Astrocyte (in vitro differentiated cells and primary cell): ENCODE measurements at places on chromosomes 6 and 20.

GRCh38 chr6:161694995-161695394 is 421.1 kb upstream of the AGPAT4 start:
- peak; percentile 5 for DNase-seq

- peak; percentile 35 for DNase-seq
Observed at GRCh38 chr20:9172851-9173250, 104.0 kb downstream of the PLCB4 start.

GRCh38 chr20:50172347-50173013 is 18.1 kb upstream of the CEBPB start:
- peak; percentile 55 for DNase-seq

DNA sequence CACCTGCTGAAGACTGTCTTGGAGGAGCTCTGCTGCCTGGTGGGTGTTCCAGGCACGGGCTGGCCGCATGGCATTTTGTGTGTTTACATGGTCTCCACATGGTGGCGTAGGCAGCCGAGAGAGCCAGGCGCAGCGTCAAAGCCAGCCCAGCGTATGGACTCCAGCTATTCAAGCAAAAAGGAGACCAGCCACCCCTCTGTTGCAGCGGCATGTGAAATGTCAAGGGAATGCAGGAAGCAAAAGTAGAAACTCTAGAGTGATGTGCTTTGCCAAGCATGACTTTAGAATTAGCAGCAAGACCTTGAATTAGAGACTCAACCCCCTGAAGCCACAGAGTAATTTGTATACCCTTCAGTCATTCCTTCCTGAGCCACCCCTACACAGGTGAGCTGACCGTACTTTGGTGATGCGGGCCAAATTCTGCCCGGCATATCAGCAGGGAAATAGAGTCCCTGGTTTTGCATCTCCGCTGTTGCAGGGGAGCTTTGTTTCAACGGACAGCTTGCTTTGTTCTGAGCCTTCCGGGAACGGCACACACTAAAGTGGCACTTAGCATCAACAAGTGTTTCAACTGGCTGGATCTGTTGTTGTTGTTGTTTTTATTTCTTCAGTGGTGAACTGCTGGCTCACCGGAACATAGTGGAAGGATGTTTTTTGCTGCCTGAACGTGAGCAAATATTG is 48.5 kb downstream of the FNDC1 start:
- peak; percentile 40 for DNase-seq

GRCh38 chr6:39075010-39075686 is 26.6 kb downstream of the GLP1R start:
- no peak for DNase-seq

DNA sequence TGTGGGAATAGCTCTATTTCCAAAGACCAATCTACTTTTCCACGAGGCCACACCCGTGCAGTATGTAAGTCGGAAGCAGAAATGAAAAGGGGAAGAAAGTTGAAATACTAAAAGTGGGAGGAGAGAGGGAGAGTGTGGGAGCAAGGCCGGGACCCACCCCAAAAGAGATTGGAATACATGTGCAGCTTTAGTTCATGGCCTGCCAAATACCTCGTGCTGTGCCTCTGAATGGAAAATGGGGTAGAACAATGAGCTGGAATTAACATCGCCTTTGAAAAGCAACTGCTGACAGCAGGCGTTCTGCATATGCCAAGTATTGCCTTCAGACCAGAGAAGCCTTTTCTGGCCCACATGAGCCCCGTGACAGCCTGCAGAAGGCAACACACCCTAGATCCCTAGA is 155.6 kb downstream of the CD83 start:
- no peak for DNase-seq

GRCh38 chr20:24488800-24489175 is 19.4 kb downstream of the SYNDIG1 start:
- no peak for DNase-seq

- no peak for DNase-seq
Observed at GRCh38 chr6:170063851-170064602, 226.9 kb downstream of the DLL1 start.

DNA sequence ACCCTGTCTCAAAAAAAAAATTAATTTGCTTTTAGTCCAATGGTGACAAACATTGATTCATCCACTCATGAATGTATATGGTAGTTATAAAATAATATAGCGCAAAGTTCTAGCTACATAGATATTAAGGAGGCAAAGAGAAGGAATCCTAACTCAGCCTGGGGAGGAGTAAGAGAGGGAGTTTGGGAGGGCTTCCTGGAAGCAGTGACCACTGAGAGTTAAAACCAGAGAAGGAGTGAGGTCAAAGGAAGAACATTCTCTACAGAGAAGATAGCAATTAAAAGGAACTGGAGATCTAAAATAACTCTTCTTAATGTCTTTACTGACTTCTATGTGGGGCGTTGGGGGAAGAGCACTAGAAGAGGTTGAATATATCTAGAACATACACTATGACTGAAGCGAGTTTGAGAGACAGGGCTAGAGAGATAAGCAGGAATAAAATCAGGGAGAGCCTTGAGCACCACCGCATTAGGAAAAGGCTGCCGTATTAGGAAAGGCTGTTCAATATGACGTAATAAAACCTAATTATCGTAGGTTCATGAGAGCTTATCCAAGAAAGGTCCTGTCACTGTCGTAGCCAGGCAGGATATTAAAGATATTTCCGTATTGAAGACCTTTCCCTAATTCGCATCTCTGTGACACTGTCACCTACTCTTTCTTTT is 81.8 kb upstream of the CNKSR3 start:
- DNase-seq = no peak

- peak; percentile 11 for DNase-seq
Observed at GRCh38 chr6:122005661-122006060, 393.8 kb upstream of the HSF2 start.

- no peak for DNase-seq
Observed at GRCh38 chr6:2063547-2063946, 181.9 kb downstream of the GMDS start.

DNA sequence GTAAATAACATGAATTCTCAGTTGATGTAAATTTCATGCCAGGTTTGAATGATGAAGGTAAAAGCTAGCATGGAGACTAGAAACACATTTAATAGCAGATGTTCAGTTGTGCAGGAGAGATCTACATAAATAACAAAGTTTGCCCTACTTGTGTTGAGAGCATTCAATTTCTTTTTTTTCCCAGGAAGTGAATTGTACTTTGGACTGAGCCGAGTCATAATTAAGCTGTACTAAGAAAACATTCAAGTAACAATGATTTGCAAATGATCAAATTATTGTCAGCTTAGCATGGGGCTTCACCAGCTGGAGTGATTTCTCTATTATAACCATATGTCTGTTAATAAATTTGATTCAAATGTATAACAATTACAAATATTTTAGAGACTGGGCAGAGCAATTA is 893.5 kb upstream of the MAP3K7 start:
- DNase-seq = no peak

- no peak for DNase-seq
Observed at GRCh38 chr6:3163248-3163594, 5.9 kb upstream of the TUBB2A start.

DNA sequence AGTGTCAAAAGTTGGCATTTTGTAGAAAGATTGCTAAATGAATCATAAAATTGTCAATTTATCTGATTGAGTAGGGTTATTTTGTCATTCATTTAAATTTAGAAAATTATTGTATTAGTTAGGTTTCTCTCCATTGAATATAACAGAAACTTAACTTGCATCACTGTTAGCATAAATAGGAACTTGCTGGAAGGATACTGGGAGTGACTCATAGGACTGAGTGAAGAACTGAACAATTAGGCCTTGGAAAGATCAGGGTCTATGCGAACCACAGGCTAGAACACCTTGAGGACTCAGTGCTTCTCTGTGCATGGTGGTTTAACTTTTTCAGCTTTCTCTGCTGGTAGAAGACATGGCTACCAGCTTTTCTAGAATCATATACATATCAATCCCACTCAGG is 67.7 kb upstream of the IFNGR1 start:
- no peak for DNase-seq

DNA sequence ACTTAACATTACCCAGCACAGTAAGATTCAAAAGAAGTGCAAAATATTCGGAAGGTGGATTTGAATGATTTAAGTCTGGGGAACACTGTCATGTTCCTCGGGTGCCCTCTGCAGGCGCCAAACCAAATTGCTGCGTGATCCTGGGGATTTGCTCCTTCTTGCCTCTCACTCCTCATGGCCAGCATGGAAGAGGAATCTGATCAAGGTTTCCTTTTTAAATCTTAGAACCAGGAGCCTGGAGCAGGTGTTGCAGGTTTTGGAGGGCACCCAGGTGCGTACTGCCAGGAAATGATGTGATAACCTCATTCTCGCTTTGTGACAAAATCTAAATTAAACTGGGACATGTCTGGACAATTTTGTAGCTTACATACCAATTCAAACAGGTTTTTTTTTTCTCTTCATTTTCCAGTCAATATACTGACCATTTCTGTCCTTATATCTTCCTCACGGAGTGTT is 8.1 kb upstream of the PFDN4 start:
- no peak for DNase-seq
